ENCODE measurements at places on chromosomes 16 and 17.

DNA sequence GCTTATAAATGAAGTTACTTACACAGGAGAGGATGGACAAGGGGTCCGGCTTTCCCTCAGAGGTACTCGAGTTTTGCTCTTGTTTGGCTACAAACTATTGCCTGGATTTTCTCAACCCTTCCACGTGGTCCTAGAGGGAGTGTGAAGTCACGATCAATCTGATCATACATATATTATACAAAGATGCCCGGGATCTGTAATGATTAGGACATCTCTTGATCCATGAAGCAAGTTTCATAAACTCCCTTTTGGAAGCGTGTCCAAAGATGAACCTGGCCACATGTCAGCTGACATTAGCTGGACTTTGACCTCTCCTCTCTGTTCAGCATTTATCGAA, 2.3 kb upstream of the CDH11 start:
- no peak overlapping the region for H3K4me3 ChIP-seq
- H3K4me1 ChIP-seq: no peaks in the 10 kb centered on the region
- H3K27ac ChIP-seq: peak overlapping the region; percentile 55
- DNase-seq: no peak

DNA sequence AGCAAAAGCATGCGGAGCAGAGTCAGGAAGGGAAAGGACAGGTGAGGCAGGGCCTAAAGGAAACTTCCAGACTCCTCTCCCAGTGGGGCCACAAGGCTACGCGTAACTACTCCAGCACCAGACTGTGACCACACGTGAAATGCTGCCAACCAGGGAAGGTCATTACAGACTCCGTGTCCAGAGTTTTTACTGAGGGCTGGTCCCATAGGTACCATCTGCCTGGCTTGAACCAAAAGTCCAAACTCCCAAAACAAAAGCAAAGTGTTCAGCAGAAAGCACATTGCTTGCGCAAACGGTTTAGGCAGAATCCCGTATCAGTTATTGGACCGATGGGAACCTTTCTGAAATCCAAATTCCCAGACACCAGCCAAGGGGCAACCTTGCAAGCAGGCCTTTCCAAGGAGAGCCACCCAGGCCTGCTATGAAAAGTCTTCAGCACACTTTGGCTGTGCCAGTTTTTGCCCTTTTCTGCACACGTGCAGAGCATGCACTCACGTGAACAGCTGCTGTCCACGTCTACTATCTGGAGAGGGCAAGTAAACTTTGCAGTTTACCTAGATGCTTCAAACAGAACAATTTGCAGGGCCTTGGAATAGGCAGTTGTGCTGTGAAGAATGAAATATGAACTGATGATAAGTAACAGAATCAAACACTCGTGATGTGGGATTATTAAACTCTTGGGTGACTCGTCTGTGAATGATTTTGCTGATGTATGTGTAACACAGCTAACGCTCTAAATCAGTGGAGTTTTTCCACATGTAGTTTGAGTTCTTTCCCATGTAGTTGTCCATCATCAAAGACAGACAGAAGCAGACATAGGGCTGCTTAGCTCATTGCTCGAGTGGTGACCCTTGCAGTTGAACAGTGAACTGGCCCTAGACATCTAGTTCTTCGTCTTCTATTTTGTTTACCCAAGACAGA, 58.1 kb upstream of the CRISPLD2 start:
- no peaks in the 10 kb centered on the region for H3K27me3 ChIP-seq
- H3K4me1 ChIP-seq: peaks cover 2% of the 10 kb centered on the region
- no peak overlapping the region for H3K27ac ChIP-seq
- no peak overlapping the region for H3K4me3 ChIP-seq
- DNase-seq: no peak

DNA sequence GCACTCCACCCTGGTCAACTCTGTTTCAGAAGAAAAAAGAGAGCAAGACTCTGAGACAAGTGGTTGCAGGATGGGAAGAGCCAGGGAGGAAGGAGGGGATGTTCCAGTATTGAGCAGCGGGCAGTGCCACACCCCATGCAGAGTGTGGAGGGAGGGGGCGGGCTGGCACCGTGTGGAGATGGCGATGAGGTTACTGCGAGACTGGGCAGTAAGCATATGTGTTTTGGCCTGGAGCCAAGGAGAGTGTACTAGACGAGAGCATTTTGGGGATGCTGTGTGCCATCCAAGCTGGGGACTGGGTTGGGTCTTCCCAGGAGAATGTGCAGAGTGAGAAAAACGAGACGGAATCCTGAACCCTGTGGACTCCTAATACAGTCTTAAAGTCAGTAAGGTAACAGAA, 3.4 kb downstream of the TBC1D24 start:
- H3K27me3 ChIP-seq: no peaks in the 10 kb centered on the region
- H3K4me3 ChIP-seq: no peak overlapping the region
- no peak overlapping the region for H3K27ac ChIP-seq

- no peaks in the 10 kb centered on the region for H3K27me3 ChIP-seq
- DNase-seq: no peak
- H3K27ac ChIP-seq: no peak overlapping the region
- peaks cover 3% of the 10 kb centered on the region for H3K36me3 ChIP-seq
- H3K4me1 ChIP-seq: no peaks in the 10 kb centered on the region
- H3K4me3 ChIP-seq: no peak overlapping the region
These were observed 770 bp upstream of the MYH3 start for GRCh38 chr17:10657879-10658278.

Data from kidney (tissue), 22 donors.